ENCODE measurements at places on chromosomes 1 and 21.

- peak; percentile 11 for DNase-seq
These were observed 553 bp downstream of the TTF2 start for GRCh38 chr1:117060441-117061317.

- no peak for DNase-seq
These were observed 137.5 kb downstream of the GABPA start for GRCh38 chr21:25872271-25872670.

GRCh38 chr21:37787456-37787855 is 128.8 kb downstream of the KCNJ6 start:
- DNase-seq = no peak

GRCh38 chr1:2229037-2229864 is 1.1 kb downstream of the SKI start:
- no peak for DNase-seq

GRCh38 chr1:38047603-38048141 is 1.1 kb upstream of the POU3F1 start:
- no peak for DNase-seq

DNA sequence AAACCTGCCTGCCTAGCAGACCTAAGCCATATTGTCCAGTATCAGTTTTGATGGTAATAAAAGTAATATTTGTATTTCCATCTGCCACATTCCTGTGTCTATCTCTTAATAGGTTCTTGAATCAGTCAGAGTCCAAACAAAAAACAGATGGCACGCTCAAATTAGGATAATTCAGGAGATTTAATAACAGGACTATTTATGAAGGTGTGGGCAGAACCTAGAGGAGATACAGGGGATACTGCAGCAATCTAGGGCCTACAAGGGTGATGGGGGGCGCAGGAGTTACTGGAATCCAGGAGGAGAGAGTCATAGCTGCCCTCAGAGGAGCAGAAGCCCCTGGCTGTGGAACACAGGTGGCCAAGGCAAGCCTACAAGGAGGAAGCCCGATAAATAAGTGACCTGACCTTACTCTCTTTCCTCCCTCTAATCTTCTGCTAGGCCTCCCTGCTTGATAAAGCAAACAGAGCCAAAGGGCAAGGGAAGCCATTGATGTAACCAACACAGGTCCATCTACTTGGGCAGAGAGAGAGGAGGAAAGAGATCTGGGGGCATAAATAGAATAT is 11.9 kb upstream of the HYI start:
- DNase-seq = no peak

- DNase-seq = no peak
These were observed 25.8 kb upstream of the LHX4 start for GRCh38 chr1:180204231-180204630.

- DNase-seq = no peak
These were observed 408.0 kb downstream of the SIPA1L2 start for GRCh38 chr1:232221802-232222499.

DNA sequence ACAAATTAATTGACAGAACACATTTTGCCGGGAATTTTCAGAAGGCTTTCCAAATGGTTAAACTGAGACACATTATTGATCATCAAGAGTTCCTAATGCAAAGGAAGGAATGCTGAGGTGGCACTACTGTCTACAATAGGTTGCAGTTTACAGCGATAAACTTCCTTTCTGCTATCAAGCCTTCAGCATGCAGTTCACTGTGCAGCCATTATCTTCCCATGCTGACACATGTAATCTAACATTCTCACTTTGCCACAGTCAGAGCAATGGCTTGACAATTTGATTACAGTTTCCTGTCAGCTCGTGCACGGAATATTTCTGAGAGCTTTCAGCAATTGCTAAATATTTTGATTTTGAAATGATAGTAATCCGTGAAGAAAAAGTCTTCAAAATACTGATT is 166.9 kb upstream of the PRMT6 start:
- DNase-seq = no peak

GRCh38 chr1:95002164-95002539 is 70.6 kb downstream of the ALG14 start:
- DNase-seq = no peak

DNA sequence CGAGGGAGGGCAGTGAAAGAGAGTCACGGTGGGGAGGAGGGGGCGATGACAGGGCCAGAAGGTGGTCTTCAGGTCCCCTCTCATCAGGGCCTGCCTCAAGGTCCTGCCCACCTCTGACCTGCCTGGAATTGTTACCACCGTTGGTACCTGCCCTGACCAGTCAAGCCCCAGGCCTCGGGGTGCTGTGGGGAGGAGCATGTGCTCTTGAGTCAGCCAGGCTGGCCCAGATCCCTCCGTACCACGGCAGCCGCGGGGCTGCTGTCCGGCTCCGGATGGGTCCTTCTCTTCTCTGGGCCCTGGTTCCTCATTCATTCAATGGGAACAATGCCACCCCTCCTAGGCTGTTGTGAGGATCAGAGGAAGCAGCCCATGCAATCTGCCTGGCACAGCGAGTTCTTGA is 22.0 kb downstream of the SERINC2 start:
- no peak for DNase-seq

DNA sequence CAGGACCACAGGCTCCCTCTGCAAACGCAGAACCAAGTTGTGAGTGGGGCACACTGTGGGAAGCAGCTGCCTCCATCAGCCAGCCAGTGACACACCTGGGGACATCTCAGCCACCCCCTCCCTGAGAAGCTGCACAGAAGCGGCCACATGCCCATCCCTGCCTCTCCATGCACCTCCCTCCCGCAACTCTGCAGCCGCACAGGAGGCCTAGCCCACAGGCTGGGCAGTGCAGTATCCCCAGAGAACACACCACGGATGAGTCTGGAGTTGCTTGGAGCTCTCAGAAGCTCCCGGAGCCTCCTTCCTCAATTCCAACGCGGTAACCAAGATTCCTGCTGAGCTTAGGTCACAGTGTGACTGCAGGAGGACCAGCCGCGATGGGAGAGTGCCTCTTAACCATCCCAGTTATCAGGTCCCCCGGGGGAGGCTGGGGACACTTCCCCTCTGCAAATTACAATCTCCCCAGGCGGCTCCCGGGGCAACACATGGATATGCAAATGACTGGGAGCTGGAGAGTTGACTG is 1.2 kb upstream of the WNT3A start:
- no peak for DNase-seq

- no peak for DNase-seq
These were observed 52.3 kb downstream of the ITPKB start for GRCh38 chr1:226686440-226687425.

Measured in NCI-H2081 treated with DMSO at 0.1 percent for 48 hours (cell line).